ENCODE measurements at places on chromosomes 3 and 15. TPM values are rescaled to one million over a fixed set of nuclear protein-coding genes. Genes with fewer than 3 reads are reported as not detected.

The RSRC1 gene
- total RNA-seq = 63.4 TPM

The VPS18 gene
- total RNA-seq = 52.7 TPM

The MAGEL2 gene
- not detected for total RNA-seq

The PRSS50 gene
- total RNA-seq = not detected

The ARL14 gene
- total RNA-seq = 0.87 TPM

The LRTM1 gene
- not detected for total RNA-seq

The TEX9 gene
- total RNA-seq = 7.5 TPM

The ARNT2 gene
- total RNA-seq = 2.8 TPM

Measured in renal cortical epithelial cell (primary cell).